ENCODE measurements at places on chromosomes 3 and 15.
A peak's percentile ranks its signal among the peaks of the same experiment; 100 is the strongest.

DNA sequence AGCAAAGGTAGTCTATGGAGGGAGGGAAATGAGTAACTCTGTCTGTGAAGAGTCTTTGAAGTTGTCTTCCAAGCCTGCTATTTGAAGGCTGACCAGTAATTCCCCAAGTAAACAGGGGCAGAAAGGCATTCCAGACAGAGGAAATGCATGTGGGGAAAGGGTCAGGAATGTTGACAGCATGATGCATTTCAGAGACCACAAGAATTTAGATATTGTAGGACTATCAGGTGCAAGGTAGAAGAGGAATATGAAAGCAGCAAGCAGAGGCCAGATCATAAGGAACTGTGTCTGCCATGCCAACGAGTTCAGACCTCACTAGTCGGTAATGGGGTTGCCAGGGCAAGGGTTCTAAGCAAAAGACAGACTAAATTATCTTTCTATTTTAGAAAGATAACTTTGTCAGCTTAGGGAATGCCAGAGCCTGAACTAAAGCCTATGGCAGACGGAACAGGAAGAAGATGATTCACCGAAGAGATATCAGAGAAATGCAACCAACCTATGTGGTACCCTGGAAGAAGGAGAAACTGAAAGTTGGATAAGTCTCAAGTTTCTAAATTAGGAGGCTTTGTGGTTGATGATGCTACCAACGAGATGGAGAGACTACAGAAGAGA, 327.0 kb upstream of the RORA start:
- peak; percentile 25 for DNase-seq

DNA sequence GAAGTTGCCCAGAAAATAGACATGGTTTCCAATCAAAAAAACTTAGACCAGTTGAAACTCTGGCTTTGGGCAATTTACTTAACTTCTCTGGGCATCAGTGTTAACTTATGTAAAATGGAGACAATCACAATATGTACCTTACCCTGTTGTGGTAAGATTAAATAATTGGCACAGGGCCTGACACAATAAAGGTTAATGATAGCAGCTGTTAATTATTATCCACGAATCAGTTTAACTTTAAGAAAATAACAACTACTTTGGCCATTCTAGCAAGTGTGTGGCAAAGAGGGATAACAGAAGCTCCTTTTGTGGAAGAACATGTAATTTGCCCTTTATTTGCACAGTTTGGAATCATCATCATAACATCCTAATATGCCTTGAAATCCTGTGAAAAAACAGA, 787.6 kb downstream of the FHIT start:
- DNase-seq: no peak

DNA sequence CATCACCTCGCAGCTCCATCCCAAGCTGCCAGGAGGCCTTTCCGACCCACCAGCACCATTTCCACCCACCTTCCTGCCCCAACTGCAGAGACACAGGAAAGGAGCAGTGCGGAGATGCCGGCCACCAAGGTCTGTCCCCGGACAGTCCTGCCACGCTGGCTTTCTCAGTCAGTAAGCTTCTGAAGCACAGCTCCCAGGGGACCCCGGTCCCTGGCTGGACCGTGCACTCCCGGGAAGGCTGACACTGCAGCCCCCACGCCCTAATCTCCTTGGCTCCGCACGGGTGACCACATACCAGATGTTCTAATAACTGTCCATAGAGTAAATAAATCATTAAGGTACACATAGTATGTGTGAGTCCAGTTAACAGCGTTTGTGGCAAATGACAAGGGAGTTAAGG, 73.5 kb downstream of the VGLL4 start:
- DNase-seq: no peak

DNA sequence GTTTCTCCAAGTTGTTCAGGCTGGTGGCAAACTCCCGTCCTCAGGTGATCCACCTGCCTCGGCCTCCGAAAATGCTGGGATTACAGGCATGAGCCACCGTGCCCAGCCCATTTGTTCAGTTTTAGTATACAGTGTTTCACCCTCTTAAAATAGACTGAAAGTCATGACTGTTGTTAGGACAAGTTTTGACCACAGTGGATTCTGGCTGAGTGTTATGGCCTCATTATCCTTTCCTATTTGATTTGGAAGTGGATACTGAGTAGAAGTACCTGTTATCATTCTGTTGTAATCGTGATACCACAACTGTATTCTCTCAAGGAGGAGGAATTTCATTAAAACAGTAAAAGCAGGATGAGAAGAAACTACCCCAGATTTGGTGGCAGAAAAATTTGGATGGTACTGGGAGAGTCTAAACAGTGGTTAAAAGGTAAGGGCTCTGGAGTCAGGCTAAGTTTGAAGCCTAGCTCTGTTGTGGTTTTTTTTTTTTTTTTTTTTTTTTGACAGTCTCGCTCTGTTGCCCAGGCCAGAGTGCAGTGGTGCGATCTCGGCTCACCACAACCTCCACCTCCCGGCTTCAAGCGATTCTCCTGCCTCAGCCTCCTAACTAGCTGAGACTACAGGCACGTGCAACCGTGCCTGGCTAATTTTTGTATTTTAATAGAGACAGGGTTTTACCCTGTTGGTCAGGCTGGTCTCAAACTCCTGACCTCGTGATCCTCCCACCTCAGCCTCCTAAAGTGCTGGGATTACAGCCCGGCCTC, 2.6 kb downstream of the MAP2K1 start:
- no peak for DNase-seq

- DNase-seq: no peak
Observed at GRCh38 chr3:127728417-127729015, 55.8 kb downstream of the ABTB1 start.

GRCh38 chr3:32215185-32215584, 23.3 kb upstream of the CMTM8 start:
- DNase-seq: no peak

Measured in fibroblast of skin of left quadriceps (primary cell).